Mucosa of descending colon (tissue), 3 donors: ENCODE measurements at places on chromosomes 12 and 14.

DNA sequence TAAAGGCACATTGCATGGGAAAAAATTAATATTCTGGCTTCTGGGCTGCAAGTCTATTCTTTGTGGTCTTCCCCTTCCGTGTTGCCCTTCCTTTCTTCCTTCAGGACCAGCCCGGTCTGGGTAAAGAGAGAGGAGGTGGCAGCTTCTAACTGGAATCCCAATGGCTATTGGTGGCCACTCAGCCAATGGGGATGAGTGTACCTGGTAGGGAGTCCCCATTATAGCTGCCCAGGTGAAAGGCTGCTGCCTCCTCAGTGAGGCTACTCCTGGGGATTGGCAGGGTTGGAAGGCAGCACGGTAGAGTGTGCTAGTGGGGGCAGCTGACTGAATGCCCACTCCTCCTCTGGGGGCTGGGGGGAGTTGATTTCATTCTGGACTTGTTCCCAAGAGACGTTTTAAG, 112.6 kb downstream of the RBM19 start:
- no peak for DNase-seq

DNA sequence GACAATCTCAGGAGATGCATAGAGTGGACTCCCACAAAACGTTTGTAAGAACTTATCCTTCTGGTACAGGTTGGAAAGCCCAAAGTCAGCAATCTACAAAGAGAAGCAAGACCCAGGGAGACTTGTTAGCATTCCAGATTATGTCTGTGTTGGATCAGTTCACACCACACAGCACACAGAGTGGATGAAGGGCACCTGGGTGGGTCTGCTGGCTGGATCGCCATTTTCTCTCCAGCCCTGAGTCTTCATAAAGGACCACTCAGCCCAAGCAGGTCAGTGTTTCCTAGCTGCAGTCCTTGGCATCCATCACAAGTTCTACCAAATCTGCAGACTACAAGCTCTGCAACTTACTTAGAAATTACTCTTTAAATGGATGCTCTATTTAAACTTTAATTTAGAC, 66.0 kb downstream of the NUAK1 start:
- no peak for DNase-seq

DNA sequence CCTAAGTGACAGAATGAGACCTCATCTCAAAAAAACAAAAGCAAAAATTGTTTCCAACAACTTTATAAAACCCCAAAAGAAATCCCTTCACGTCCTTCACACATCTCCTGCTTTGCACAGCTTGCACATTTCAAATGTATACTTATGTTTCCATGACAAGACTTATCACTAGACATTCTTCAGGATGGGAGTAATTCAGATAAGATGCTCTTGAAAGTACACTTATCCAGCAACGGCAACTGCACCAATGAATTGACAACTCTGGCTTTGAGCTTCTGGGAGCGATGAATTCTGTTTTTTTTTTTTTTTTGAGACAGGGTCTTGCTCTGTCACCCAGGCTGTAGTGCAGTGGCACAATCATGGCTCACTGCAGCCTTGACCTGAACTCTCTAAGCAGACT, 30.8 kb upstream of the AKAP5 start:
- DNase-seq: no peak

DNA sequence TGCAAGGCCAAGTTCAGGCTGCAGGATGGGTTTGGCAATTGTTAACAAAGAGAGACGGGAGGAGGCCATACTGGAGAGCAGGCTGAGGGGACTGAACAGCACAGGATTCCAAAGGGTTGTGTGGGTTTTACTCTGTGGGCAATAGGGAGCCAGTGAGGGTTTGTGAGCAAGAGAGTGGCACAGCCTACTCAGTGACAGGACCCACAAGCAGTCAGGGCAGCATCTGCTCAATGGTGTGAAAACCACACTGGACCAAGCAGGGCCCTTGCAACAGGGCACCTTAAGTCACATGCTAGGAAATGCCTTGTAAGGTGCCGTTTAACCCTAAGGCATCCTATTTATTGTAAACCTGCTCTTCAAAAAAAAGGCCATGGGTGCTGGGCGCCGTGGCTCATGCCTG, 22.0 kb downstream of the SYNE3 start:
- no peak for DNase-seq

- DNase-seq: peak; percentile 23
Observed at GRCh38 chr12:105281694-105282049, 45.7 kb upstream of the APPL2 start.

DNA sequence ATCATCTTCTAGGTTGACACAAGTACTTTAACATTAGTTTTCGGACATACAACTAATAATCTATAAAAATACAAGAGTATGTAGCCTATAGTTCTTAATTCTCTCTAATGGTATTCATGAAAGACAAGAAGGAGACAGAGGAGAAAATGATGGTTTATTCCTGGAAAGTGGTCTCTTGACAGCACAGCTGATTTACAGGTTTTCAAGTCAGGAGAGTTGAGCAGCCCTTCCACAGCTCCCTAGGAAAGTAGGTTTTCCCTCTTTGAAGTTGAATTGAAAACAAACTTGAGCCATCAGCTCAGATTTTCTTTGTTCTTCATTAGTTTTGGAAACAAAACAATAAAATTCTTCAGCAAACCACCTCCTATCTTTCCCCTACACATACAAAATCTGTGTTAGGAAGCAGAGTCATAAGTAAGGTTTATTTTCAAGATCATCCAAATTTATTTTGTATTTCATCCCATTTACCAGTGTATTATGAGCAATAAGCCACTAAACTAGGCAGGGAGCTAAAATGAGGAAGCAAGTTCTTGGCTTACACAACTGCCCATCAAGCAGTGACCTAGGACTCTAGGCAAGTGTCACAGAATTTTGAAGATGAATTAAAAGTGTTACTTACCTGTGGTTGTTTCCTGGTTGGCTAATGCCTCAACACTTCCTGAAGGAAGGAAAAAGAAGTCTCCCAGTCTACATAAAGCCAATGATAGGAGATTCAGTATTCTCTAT, 357.0 kb downstream of the BCAT1 start:
- no peak for DNase-seq

GRCh38 chr14:68854421-68854820, 61.6 kb upstream of the ZFP36L1 start:
- no peak for DNase-seq

- no peak for DNase-seq
Observed at GRCh38 chr12:54228471-54228870, 39.7 kb upstream of the SMUG1 start.

GRCh38 chr12:18472304-18472703, 211.0 kb downstream of the PIK3C2G start:
- DNase-seq: no peak

DNA sequence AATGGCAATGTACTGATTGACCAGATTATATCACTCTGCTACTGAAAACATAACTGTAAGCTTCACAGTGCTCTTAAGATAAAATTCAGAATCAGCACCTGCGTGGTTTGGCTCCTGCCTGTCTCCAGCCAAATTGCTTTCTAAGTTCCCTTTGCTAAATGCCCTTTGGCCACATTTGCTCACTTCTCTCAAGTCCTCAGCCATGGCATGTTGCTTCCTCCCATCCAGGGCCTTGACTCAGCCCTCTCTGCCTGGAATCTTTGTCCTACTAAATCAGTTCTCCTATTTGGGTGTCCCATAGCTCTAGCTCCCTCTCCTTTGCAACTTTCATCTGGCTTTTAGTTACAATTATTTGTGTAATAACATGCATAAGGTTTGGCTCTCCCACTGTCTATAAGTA, 71.4 kb downstream of the KCNK10 start:
- DNase-seq: no peak

DNA sequence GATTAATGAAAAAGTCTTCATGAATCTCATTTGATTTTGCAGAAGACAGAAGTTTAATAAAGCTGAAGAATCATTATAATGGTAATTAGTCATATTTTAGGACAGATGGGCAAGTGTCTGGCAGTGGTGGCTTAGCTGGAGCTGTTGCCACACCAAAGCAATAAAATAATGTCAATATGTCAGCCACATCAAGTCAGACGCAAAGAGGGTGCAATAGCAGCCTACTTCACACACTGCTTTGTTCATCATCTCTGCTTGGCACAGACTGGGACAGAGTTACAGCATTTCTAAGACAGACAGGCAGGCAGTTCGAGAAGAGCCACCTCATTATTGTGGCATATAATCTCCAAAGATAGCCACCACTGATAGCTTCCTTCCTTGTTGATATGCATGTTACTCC, 16.9 kb upstream of the KRR1 start:
- no peak for DNase-seq

DNA sequence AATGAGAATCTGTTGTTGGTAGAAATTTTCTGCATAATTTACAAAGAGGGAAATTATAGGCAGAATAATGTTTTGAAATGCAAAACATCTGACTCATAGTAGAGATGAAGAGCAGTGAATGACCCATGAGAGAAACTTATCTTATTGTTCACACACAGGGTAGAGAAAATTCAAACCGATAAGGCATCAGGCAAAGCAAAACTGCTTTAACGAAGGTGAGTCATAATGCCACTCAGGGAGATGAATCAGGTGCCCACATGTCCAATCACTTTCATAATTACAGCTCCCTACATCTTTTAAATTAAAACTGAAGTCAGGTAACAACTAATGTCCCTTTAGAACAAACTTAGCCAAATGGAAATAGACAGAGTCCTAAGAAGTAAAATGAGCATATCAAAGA, 265.6 kb upstream of the GARIN6 start:
- no peak for DNase-seq

GRCh38 chr12:54759751-54760150, 94.6 kb upstream of the MUCL1 start:
- no peak for DNase-seq

DNA sequence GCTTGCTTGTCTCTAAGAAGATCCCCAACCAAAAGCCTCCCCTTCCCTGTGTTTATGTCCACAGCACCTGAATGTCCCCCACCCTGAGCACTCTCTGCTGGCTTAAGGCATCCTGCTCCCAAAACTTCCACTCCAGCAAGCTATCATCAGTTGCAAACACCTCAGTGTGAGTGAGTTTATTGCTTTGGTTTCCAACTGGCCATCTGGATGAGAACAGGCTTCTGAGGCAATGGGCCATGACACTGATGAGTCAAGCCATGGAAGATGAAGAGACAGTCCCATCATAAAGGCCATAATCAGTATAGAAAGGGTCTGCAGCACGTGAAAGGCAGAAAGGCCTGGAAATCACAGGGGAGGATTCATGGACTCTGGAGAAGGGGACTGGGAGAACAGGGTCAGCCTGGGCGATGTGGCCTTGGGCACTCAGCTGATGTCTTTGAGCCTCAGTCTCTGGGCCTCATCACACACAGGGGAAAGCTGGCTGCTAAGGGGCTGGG, 12.8 kb downstream of the CMKLR1 start:
- DNase-seq: no peak

DNA sequence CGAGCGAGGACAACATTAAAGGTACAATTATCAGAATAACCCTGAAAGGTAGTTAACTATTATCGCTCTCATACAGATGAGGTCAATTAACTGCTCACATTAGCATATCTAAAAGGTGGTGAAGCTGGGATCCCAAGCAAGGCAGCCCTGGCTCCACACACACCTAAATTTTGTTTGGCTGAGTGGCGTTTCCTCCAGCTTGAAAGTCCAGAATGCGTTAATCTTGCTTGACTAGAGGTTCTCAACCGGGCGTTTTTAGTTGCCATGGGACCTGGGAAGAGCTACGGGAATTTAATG, 531 bp downstream of the DLGAP5 start:
- DNase-seq: no peak

DNA sequence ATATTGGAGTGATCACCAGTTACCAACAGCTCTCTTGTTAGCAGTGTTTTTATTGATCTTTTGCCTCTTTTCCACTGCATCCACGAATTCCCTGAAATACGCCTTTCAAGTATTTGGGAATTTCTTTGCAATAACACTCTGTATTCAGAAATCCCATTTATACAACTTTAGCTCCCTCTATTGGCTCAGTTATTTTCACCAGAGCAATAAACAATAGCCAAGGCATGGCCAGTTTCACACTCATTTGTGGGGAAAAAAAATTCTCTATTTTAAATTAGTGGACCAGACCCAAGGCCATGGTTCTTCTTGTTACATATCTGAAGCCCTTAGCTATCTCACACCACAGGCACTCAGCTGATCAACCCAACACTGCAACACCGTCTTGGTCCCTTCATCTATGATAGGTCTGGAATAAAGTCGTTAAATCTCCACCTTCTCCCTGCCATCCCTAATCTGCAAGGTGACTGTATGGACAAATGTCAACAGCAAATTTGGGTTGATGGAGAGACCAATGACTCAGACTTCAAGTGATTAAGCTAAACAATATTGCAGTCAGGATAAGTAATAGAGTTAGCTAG, 92.4 kb upstream of the TMEM260 start:
- DNase-seq: no peak

DNA sequence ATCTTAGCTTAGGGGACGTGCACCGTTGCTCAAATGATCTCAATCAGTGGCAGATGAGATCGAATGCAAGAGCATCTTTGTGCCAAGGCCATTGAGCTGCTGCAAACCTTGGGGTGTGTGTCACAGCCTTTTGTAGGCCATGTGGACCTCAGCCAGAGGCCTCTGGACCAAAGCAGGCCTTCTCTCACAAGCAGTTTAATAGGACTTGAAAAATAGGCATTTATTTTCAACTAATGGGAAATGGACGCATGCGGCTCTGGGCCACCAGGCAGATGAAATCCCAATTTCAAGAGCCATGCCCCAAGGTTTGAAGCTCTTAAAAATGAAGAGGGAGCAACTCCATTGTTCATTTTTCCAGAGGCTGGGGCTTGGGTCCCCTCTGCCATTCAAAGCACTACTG, 87.3 kb downstream of the TTC7B start:
- no peak for DNase-seq

GRCh38 chr14:84579292-84579691, 950.7 kb upstream of the FLRT2 start:
- no peak for DNase-seq

DNA sequence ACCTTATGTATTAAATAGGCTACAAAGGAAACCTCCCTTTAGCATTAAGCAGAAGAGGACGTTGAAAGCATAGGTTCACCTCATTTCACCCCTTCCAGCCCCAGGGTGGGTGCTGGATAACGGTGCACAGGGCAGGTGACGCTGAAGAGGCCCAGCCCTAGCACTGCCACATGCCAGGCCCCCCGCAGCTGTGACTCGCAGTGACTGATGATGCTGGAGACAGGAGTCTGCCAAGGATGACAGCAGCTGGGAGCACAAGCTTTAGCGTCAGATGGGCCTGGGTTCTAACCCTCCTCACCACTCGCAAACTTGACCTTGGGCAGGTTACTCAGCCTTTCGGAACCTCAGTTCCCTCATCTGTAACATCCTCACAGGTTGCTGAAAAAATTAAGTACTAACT, 76.7 kb downstream of the TBK1 start:
- DNase-seq: no peak

- no peak for DNase-seq
Observed at GRCh38 chr12:50258167-50258551, 25.2 kb downstream of the LIMA1 start.

DNA sequence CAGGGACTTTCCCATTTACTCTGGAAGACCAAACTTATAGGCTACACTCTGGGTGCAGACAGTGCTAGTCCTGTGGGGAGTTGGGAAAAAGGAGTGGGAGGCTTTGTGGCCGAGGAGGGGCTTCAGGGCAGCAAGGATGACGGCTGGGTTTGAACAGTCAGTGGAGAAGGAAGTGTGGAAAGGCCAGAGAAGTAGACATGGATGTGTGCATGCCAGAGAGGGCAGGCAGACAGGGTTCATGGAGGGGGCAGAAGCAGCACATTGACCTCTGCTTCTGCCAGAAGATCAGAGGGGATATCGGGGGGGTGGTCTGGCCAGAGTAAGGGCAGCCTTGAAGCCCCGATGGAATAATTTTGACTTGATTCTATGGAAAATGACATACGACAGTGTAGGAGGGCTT, 27.2 kb upstream of the KCNA5 start:
- no peak for DNase-seq
